ENCODE measurements at places on chromosomes 6 and 20.

- DNase-seq = no peak
Measured at GRCh38 chr6:113287396-113287795, 569.7 kb upstream of the MARCKS start.

GRCh38 chr6:122790423-122791309 lies 1.6 kb downstream of the SMPDL3A start:
- DNase-seq = no peak

DNA sequence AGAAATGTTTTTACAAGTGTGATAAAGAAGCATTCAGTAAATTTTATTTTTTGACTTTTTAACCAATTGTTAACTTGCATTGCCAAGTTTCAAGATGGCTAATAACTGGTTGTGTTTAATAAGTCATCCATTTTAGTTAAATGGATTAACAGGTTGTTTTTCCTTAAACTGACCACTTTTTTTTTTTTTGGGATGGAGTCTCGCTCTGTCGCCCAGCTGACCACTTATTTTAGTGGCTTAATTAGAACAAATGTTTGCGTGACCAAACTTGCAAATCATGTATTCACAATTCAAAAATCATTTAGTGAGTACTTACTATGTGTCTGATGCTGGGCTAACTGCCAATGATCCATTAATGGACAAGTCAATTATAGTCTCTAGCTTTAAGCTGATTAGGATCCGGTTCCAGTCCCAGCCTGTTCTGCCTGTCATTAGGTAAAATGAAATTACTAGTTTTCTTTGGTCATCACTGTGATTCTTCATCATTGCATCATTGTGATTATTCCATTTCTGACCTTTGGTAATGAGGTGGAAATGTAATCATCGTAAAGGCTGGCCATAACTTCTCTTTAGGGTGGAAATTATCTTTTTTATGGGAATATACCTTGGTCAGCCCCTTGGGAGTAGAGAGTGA lies 729.2 kb upstream of the MARCKS start:
- DNase-seq = no peak

DNA sequence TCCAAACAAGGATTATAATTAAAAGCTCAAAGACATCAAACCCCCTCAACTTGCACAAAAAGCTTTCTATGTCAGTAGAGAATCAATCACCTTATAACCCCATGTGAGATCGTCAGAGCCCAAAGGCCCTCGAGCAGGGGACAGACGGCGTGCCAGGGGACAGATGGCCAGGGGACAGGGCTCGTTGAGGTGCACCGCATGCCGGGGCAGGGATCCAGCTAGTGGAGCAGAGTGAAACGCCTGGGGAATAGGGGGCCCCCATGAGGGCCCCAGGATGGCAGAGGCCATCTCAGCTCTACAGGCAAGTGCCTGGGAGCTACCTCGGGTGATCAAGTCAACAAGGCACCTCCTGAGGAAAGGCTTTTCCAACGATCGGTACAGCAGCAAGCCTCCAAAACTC lies 28.6 kb downstream of the DIDO1 start:
- DNase-seq = no peak

GRCh38 chr20:53033176-53033575 lies 61.0 kb downstream of the TSHZ2 start:
- DNase-seq = no peak

DNA sequence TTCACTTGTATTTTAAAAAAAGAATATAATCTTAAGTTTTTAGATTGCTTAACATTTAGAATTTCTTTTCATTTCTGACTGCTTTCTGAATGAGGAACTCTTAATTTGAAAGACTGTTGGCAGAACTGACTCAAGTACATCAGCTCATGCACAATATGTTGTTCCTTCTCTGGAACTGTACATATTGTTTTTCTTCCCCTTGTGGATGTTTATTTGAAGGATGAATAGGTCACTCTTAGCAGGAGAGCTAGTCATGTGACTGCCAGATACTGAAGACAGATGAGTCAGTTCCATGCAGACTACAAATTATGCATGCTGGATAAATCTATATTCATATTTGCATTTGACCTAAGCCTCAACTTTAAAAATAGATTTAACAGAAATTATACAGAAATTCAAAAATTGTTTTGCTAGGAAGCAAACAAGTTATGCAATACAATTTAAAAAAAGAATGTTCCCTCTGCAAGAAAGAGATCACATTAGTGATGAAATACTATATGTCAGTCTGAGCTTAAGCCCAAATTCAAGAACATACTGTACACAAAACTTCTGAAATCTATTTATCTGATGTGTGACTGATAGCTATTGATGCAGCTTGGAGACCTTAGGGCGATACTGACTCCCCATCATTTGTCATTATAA lies 1274.9 kb upstream of the GJE1 start:
- DNase-seq = no peak

Measured in NCI-H2081 treated with DMSO at 0.1 percent for 48 hours (cell line).